IPS DF 19.7 (cell line): ENCODE measurements at places on chromosomes 1 and 21.

GRCh38 chr1:12709091-12709491 is 6.8 kb upstream of the AADACL3 start:
- no peak for DNase-seq

GRCh38 chr21:34034369-34035014 is 38.9 kb upstream of the MRPS6 start:
- no peak for DNase-seq

DNA sequence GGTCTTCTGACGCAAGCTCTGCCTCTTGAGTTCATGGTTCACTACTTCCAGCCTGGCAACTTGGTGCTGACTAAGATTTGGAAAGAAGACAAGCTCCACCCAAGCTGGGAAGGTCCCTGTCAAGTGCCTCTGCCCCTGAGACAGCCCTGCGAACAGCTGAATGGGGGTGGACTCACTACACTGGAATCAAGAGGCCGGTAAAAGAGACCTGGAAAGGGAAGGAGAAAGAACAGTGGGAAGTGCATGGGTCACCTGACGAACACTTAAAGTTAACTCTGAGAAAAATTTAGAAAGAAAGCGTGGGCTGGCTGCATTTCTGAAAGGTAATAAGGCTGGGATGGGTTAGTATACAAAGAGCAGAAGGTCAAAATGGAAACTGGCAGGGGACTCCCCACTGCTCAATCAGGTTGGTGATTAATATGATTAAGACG is 26.1 kb upstream of the ZNF496 start:
- DNase-seq, result no peak

GRCh38 chr1:243428617-243429342 is 172.9 kb downstream of the SDCCAG8 start:
- DNase-seq, result no peak

- DNase-seq, result no peak
Measured at GRCh38 chr1:151976858-151977257, 16.8 kb downstream of the S100A10 start.

GRCh38 chr21:41651406-41651805 is 115.4 kb downstream of the RIPK4 start:
- DNase-seq, result no peak

DNA sequence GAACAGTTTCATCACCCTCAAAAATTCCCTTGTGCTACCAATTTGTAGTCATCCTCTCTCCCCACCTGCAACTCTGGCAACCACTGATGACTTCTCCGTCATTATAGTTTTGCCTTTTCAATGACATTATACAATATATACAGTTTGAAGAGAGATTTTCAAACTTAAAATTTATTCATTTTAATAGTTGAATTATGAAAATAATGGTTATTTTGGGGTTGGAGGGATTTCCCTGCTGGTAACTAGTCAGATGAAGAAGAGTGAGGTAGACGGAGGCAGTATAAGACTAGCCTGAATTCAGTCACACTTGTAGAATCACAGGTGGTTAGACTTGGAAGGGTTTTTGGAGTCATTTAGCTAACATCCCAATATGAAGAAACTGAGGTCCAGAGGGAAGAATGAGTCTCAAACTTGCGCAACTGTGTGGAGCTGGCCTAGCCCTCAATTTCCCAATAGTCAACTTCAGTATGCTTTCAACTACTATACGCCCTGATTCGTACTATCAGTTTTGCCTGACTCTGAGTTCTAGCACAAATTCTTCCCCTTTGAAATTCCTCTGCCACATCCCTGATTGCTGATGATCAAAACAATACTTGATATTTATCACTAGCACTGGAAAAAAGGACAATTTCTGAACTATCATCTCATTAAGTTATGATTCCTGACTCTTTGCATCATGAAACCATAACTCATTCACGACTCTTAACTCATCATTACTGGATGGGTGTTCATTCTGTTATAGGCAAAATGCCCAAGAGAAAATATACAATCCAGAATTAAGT is 54.2 kb downstream of the VANGL2 start:
- no peak for DNase-seq

GRCh38 chr1:162937716-162938395 is 76.9 kb upstream of the CCDC190 start:
- DNase-seq, result no peak

GRCh38 chr1:184768467-184768866 is 13.8 kb upstream of the EDEM3 start:
- DNase-seq, result no peak

- DNase-seq, result no peak
Measured at GRCh38 chr1:82371844-82372498, 571.2 kb downstream of the ADGRL2 start.

GRCh38 chr1:30632481-30632880 is 90.9 kb downstream of the MATN1 start:
- no peak for DNase-seq

DNA sequence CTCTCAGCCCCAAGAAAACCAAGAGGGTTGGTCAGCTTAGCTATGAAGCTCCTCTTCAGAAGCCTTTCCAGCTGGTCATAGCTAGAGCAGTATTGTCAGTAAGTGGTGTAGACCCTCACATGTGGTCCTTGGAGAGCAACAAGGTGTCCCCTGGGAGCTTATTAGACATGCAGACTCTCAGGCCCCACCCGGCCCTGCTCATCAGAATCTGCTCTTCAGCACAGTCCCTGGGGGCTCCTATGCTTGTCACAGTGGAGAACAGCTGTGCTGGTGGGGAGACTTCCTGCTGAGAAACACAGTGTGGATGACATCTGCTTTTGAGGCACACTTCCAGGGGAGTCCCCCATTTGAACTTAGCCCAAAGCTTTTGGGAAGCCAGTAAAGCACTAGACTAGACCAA is 21.9 kb upstream of the NEK2 start:
- DNase-seq, result no peak

DNA sequence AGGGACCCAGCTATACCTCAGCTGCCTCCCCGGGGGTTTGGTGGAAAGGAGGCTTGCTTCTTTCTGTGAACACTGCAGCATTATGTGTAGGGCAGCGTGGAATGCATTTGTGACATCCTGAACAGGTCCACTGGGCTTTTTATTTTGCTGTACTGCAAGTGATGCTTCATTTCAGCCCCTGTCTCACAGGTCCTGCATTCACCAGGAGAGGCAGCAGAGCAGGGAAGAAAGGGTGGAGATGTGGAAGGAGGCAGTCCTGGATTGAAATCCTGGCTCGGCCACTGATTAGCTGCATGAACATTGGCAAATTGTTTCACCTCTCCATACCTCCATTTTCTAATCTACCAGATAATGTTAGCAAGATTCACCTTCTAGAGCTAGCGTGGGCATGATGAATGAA is 77.9 kb upstream of the ZBTB18 start:
- DNase-seq, result no peak

DNA sequence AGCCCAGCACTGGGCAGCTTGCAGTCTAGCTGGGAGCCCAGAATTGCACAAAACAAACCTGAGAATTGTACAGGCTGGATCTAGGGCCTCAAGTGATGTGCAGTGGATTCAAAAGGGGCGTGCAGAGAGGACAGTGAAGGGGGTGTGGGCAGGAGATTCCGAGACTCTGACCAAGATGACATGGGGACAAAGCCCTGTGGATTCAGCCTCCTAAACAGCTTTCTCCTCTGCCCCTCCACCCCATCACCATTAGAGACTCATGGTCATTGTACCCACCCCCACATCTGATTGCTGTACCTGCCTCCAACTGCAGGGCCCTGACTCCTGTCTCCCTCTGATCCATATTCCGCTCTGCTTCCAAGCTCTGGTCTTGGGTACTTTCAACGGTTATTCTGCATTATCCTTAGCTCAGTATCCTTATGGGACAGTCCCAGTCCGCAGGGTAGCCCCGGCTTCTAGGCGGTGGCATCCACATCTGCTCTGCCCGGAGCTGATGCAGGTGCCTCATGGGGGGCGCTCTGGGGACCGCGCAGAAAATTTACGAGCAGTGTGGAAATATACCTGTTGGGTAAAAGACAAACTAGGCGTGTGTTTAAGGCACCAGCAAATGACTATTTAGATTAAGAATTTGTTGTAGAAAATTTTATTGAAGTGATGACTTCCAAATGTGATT is 1.7 kb upstream of the BMP8A start:
- DNase-seq, result no peak

- no peak for DNase-seq
Measured at GRCh38 chr1:217369996-217370551, 260.8 kb downstream of the GPATCH2 start.

DNA sequence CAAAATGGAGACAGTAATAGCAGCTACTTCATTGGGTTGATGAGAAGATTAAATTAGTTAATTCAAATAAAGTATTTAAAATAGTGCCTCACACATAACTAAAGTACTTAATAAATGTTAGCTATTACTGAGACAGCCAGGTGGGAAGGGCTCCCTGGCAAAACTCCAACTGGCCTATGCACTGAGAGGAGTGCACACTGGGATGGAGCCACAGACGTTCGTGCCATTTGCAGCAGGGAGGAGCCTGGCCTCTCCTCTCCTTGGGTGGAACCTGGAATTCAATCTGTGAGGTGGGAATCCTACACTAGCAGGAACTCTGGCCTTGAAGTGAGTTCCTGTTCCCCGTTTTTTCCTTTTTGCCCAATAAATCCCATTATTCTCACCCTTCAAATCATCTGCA is 28.1 kb downstream of the SLC5A9 start:
- no peak for DNase-seq

GRCh38 chr1:95369985-95370690 is 136.1 kb downstream of the RWDD3 start:
- no peak for DNase-seq

DNA sequence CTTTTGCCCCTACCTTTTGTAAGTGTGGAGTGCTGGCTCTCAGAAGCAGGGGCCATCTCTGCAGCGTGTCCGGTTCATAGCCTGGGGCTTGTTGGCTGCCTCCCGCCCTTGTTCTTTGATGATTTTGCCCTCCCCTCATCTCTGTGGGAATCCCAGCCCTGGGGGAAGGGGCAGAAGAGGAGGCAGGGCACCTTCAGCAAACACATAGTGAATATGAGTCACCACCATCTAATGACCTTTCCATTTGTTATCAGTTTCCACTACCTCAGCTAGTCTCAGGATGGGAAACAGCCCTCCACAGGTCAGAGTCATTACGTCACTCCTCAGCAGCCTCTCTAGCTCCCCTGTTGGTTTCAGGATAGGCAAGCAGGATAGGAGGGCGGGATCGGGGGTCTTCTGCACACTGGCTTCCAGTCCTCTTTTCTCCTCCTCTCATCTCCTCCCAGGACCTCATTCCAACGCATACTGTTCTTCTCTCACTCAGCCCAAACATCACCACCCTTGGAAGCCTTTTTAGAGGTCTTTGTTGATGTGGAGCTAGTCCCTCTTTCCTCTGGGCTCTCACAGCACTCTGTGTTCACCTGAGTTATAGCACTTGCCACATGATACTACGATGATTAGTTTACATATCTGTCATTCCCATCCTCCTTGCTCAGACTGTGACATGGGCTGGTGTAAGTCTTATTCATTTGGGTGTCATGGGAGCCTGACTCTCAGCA is 15.8 kb downstream of the GADD45A start:
- peak; percentile 67 for DNase-seq

GRCh38 chr1:36199934-36200741 is 24.1 kb upstream of the THRAP3 start:
- no peak for DNase-seq

- DNase-seq, result no peak
Measured at GRCh38 chr21:44854391-44854663, 19.2 kb downstream of the PTTG1IP start.

- DNase-seq, result no peak
Measured at GRCh38 chr1:177591155-177591554, 378.7 kb downstream of the SEC16B start.

DNA sequence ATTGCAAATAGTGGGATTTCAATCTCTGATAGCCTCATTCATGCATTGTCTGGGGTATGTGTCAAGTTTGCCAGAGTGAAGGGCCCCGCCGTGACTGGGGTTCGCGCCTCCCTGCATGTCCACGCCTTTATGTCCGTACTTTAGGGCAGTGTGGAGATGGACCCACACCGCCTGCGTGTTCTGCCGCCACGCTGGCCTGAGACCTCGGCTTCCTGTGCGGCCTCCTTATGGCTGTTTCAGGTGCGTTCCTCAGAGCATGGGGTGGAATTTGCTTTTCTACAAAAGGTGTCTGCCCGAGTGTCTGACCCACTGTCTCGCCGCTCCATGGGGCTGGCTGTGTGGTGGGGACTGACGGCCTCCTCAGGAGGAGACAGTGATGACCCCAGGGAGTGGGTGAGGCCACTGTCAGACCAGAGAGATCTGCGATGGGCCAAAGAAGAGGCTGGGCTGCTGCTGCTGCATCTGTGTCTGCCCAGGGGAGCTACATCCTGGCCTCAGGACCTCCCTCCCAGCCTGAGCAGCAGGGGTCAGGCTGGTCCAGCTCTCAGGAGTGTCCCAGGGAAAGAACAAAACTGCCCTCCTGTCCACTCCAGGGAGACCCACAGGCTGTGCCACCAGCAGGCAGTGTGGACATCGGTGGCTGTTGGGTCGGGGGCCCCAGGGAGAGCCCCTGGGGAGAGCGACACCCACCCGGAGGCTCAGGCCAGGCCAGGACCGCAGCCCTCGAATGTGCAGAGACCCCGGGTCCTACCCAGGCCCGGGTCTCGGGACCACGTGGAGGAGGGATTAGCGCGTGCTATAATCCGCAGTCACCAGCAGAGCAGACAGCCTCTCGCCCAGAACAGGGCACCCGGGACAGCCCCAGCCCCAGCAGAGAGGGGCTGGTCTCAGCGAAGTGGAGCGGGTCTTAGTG is 9.8 kb upstream of the SLC19A1 start:
- DNase-seq, result no peak

- no peak for DNase-seq
Measured at GRCh38 chr1:74767490-74767889, 34.5 kb downstream of the TYW3 start.

DNA sequence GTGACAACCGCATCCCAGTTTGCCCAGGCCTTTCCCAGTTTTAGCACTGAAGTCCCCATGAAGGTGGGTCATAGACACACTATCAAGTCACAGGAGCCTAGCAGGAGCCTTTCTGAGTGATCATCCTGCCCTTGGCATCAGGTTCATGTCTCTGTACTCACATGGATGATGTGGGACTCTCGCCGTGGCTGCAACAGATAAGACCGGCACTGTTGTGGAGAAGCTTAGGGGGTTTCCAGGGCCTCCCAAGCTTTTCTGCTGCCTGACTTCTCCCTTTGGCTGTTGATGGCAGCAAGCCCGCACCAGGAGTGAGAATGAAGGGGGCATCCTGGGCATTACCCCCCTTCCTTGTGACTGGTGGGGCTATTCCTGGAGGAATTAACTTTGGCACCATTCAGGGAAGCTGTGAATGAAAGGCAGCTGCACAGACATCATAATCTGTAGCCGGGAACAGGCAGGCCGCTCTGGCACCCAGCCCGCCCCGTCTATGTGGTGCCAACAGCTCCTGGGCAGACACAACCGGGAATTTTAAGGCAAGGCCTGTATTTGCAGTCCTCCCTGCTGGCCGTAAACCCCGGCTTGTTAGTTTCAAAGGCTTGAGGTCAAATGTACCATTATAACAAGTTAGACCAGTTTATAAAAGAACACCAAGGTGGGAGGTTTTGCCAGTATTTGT is 148.6 kb downstream of the HUNK start:
- DNase-seq, result no peak

DNA sequence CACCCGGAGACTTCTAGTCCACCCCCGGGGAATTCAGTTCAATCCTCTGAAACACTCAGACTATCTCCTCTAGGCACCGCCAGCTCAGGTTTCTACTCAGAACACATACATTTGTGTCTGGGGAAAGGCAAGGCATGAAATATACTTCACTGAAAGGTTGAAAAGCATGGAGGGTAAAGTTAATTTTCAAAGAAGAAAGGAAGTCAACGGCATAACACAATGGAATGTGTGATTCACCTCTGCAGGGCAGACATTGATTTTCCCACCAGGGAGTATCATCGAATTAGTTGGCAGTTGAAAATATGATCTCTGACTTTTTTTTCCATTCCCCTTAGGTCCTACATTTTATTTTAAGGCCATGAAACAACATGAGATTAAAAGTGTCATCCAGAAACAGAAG is 669.4 kb downstream of the SMYD3 start:
- DNase-seq, result no peak
